Activated CD8-positive, alpha-beta T cell treated with anti-CD3 and anti-CD28 coated beads, Interleukin-2, amount 10 ng/mL, durations not matched to agents 7 days and 5 days (primary cell): ENCODE measurements at places on chromosomes 12 and 14. TPM values are rescaled to one million over a fixed set of nuclear protein-coding genes. Genes with fewer than 3 reads are reported as not detected.

Gene ESR2
- total RNA-seq, result 0.16 TPM

Gene TAS2R31
- total RNA-seq, result 3.0 TPM

Gene CELA1
- not detected for total RNA-seq

Gene HOMEZ
- 7.8 TPM for total RNA-seq

Gene PTPRB
- total RNA-seq, result not detected

- H3K27ac ChIP-seq, result no peak overlapping the region
- H3K4me1 ChIP-seq, result peaks cover 3% of the 10 kb centered on the region
- no peak for DNase-seq
- peaks cover 5% of the 10 kb centered on the region for H3K27me3 ChIP-seq
These were observed 106.9 kb upstream of the OR4E1 start for GRCh38 chr14:21780429-21781084.

- no peaks in the 10 kb centered on the region for H3K4me1 ChIP-seq
- no peak overlapping the region for H3K27ac ChIP-seq
- no peaks in the 10 kb centered on the region for H3K27me3 ChIP-seq
These were observed 50.9 kb upstream of the PKP2 start for GRCh38 chr12:32947206-32948067.

- no peak for DNase-seq
- H3K4me3 ChIP-seq, result no peak overlapping the region
- H3K4me1 ChIP-seq, result peaks cover 8% of the 10 kb centered on the region
- H3K36me3 ChIP-seq, result peaks cover 39% of the 10 kb centered on the region
These were observed 99.1 kb downstream of the NELL2 start for GRCh38 chr12:44777044-44777443.

DNA sequence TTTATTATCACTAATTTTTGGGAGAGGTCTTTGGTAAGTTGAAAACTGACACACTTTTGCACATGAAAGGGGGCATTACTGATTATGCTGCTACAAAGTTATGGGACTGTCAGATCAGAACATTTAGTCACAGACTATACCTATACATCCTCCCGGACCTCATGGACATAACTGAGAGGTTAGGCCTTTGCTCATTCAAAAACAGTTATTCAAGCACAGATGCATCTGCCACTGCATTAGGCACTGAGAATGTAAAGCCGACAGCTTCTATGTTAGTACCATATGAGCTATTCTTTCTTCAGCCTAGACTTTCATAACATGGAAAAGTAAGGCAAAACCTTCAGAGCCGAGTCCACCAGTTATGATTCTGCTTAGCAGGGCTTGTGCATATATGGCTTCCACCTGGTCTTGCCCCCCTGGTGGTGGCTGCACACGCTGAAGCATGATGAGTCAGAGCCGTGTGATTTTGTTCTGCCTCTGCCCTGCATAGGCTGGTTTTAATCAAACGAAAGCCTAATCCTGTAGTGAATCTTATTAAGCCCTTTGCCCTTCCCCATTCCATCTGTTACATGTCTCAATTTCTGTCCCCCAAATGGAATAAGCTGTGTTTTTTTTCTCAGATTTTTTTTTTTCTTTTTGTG, 21.8 kb upstream of the RNU6-8 start:
- DNase-seq, result no peak
- no peak overlapping the region for H3K27ac ChIP-seq
- H3K4me1 ChIP-seq, result no peaks in the 10 kb centered on the region
- no peaks in the 10 kb centered on the region for H3K27me3 ChIP-seq

- no peaks in the 10 kb centered on the region for H3K27me3 ChIP-seq
- H3K36me3 ChIP-seq, result peaks cover 73% of the 10 kb centered on the region
- peaks cover 3% of the 10 kb centered on the region for H3K4me1 ChIP-seq
- DNase-seq, result no peak
- no peak overlapping the region for H3K27ac ChIP-seq
These were observed 75.5 kb downstream of the SYNE3 start for GRCh38 chr14:95440951-95441350.

GRCh38 chr12:58873496-58873895, 46.8 kb downstream of the LRIG3 start:
- no peak overlapping the region for H3K4me3 ChIP-seq
- H3K36me3 ChIP-seq, result no peaks in the 10 kb centered on the region
- DNase-seq, result no peak
- H3K27ac ChIP-seq, result no peak overlapping the region

- H3K27ac ChIP-seq, result no peak overlapping the region
- peaks cover 3% of the 10 kb centered on the region for H3K4me1 ChIP-seq
- peak; percentile 66 for DNase-seq
- H3K4me3 ChIP-seq, result no peak overlapping the region
- no peaks in the 10 kb centered on the region for H3K27me3 ChIP-seq
- no peaks in the 10 kb centered on the region for H3K36me3 ChIP-seq
These were observed 233.3 kb upstream of the PPFIA2 start for GRCh38 chr12:81992461-81992860.

GRCh38 chr14:31828946-31829868, 247.9 kb upstream of the ARHGAP5 start:
- DNase-seq, result no peak
- no peaks in the 10 kb centered on the region for H3K27me3 ChIP-seq
- H3K36me3 ChIP-seq, result no peaks in the 10 kb centered on the region
- no peak overlapping the region for H3K27ac ChIP-seq
- H3K4me1 ChIP-seq, result no peaks in the 10 kb centered on the region
- no peak overlapping the region for H3K4me3 ChIP-seq

DNA sequence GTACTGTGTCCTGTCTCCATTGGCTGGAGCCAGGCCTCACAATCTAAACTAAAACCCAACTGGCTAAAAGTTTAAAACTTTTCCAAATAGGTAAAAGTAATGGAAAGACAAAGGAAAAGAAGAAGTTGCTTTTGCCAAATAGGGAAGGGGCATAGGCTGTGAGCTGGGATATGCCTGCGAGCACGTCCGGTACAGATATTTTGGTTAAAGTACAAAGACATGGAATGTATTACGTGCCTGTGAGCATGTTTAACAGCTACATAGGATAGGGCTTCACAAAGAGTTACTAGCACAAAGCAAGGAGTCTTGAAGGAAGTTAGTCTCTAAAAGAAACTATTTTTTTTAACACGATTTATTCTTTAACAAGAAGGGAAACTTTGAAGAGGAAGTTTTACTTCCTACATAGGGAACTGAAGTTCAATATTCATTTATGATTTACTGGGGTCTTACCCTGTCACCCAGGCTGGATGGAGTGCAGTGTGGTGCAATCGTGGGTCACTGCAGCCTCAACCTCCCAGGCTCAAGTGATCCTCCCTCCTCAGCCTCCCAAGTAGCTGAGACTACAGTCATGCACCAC, 41.9 kb upstream of the INF2 start:
- no peaks in the 10 kb centered on the region for H3K36me3 ChIP-seq
- no peak overlapping the region for H3K27ac ChIP-seq
- DNase-seq, result no peak
- no peaks in the 10 kb centered on the region for H3K4me1 ChIP-seq

GRCh38 chr12:88932457-88932856, 352.2 kb upstream of the KITLG start:
- H3K4me3 ChIP-seq, result no peak overlapping the region
- no peak for DNase-seq
- H3K36me3 ChIP-seq, result no peaks in the 10 kb centered on the region
- no peaks in the 10 kb centered on the region for H3K27me3 ChIP-seq
- no peak overlapping the region for H3K27ac ChIP-seq

- H3K4me3 ChIP-seq, result no peak overlapping the region
- no peaks in the 10 kb centered on the region for H3K4me1 ChIP-seq
- H3K27me3 ChIP-seq, result peaks cover 2% of the 10 kb centered on the region
- DNase-seq, result no peak
These were observed 17.3 kb downstream of the IRF2BPL start for GRCh38 chr14:77011245-77011644.

DNA sequence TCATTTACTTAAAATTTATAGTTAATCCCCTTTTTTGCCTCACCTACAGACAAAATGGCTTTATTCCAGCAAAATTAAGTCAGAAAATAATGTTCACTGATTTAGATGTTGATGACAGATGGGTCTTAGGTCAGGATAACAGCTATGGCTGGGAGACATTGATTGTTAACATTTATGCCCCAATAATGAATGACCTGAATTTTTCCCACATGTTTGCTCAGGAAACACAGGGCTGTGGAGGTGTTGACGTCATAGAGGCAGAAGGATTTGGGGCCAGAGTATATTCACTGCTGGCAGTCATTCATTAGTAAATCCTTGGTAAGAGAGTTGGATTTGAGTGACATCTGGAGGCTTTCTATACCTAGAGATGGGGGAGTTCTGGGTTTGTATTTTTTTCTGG, 121.3 kb downstream of the PDE3A start:
- H3K4me1 ChIP-seq, result peaks cover 5% of the 10 kb centered on the region
- H3K36me3 ChIP-seq, result no peaks in the 10 kb centered on the region
- no peaks in the 10 kb centered on the region for H3K27me3 ChIP-seq
- H3K4me3 ChIP-seq, result no peak overlapping the region

DNA sequence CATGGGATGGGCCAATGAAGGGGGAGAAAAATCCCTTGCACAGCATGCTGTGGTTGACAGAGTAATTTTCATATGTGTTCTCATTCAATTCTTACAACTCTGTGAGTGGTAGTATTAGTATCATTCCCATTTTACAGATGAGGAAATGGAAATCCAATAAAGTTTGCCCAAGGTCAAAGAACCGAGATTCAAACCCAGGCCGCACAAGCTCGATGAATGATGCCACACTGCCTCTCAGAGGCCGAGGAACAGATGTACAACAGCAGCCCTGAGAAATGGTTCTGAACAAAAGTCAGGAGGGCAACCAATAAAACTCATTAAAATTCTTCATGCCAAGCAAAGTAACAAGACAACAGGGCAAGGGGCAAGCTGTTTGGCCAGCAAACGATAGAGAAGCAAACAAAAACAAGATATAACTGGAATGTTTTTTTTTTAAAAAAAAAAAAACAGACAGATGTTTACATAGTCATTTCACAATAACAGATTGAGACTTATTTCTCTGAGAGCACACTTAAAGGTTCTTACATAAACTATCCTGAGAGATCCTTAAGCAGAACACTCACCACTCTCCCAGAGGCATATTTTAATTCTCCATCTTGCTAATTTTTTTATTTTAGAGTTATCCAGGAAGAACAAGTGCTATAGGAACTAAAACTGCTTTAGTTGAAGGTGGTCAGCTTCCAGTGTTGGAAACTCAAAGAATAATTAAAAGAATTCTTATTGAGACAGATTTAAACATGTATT, 85.8 kb downstream of the EXOC5 start:
- H3K27me3 ChIP-seq, result peaks cover 21% of the 10 kb centered on the region
- H3K36me3 ChIP-seq, result no peaks in the 10 kb centered on the region
- no peak overlapping the region for H3K4me3 ChIP-seq
- no peak overlapping the region for H3K27ac ChIP-seq
- no peak for DNase-seq

GRCh38 chr14:53180272-53181221, 27.4 kb upstream of the DDHD1 start:
- DNase-seq, result peak; percentile 22
- H3K27ac ChIP-seq, result no peak overlapping the region

- H3K36me3 ChIP-seq, result peaks cover 73% of the 10 kb centered on the region
- no peaks in the 10 kb centered on the region for H3K27me3 ChIP-seq
- H3K27ac ChIP-seq, result no peak overlapping the region
- no peak overlapping the region for H3K4me3 ChIP-seq
- no peak for DNase-seq
These were observed 42.1 kb downstream of the SEC23A start for GRCh38 chr14:39060818-39061437.

GRCh38 chr12:96227365-96228106, 33.4 kb downstream of the ELK3 start:
- no peak for DNase-seq
- H3K4me1 ChIP-seq, result peaks cover 17% of the 10 kb centered on the region
- no peak overlapping the region for H3K4me3 ChIP-seq
- H3K36me3 ChIP-seq, result peaks cover 24% of the 10 kb centered on the region

GRCh38 chr12:41142376-41142775, 45.7 kb upstream of the PDZRN4 start:
- no peaks in the 10 kb centered on the region for H3K4me1 ChIP-seq
- H3K27me3 ChIP-seq, result no peaks in the 10 kb centered on the region
- no peaks in the 10 kb centered on the region for H3K36me3 ChIP-seq
- no peak overlapping the region for H3K27ac ChIP-seq

- DNase-seq, result no peak
- H3K27ac ChIP-seq, result no peak overlapping the region
- H3K27me3 ChIP-seq, result no peaks in the 10 kb centered on the region
- no peaks in the 10 kb centered on the region for H3K36me3 ChIP-seq
- H3K4me3 ChIP-seq, result no peak overlapping the region
These were observed 269.5 kb downstream of the FBXL14 start for GRCh38 chr12:1324910-1325309.

DNA sequence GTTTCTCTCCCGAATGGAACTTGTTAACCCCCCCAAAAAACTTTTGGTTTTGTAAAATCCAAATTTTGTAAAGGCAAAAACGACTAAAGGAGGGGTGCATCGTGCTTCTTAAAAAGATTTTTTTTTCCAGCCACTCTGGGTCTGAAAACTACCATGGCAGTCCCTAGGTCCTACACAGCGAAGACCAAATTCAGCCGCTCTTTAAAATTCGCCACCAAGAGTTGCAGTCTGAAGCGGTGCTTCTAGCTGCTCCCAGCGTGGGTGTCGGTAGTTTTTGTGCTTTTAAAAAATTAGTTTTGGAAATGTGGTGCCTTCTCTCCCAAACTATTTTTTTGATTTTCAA, 873 bp upstream of the GSC start:
- peak overlapping the region; percentile 28 for H3K4me3 ChIP-seq
- DNase-seq, result no peak
- peaks cover 24% of the 10 kb centered on the region for H3K36me3 ChIP-seq
- peaks cover 17% of the 10 kb centered on the region for H3K4me1 ChIP-seq
- peaks cover 85% of the 10 kb centered on the region for H3K27me3 ChIP-seq

- no peak overlapping the region for H3K27ac ChIP-seq
- no peaks in the 10 kb centered on the region for H3K4me1 ChIP-seq
- DNase-seq, result no peak
- no peaks in the 10 kb centered on the region for H3K27me3 ChIP-seq
These were observed 27.1 kb upstream of the PCED1B start for GRCh38 chr12:47052274-47052673.

- H3K36me3 ChIP-seq, result peaks cover 48% of the 10 kb centered on the region
- peak overlapping the region; percentile 94 for H3K27ac ChIP-seq
- H3K4me1 ChIP-seq, result peaks cover 52% of the 10 kb centered on the region
- no peaks in the 10 kb centered on the region for H3K27me3 ChIP-seq
- peak overlapping the region; percentile 75 for H3K4me3 ChIP-seq
These were observed 40.5 kb downstream of the GALC start for GRCh38 chr14:87952307-87953094.

GRCh38 chr14:69268223-69268622, 8.3 kb downstream of the GALNT16 start:
- peaks cover 33% of the 10 kb centered on the region for H3K27me3 ChIP-seq
- no peak overlapping the region for H3K4me3 ChIP-seq
- DNase-seq, result no peak
- H3K36me3 ChIP-seq, result no peaks in the 10 kb centered on the region
- H3K4me1 ChIP-seq, result no peaks in the 10 kb centered on the region
- no peak overlapping the region for H3K27ac ChIP-seq

- peaks cover 17% of the 10 kb centered on the region for H3K27me3 ChIP-seq
- H3K36me3 ChIP-seq, result no peaks in the 10 kb centered on the region
- peak; percentile 83 for DNase-seq
- H3K4me1 ChIP-seq, result peaks cover 21% of the 10 kb centered on the region
These were observed 52.0 kb upstream of the KCNA1 start for GRCh38 chr12:4857472-4858291.
